ENCODE measurements at places on chromosomes 3 and 15. TPM values are rescaled to one million over a fixed set of nuclear protein-coding genes. Genes with fewer than 3 reads are reported as not detected.

SAMD7 gene
- not detected for total RNA-seq

- no peaks in the 10 kb centered on the region for H3K4me1 ChIP-seq
- H3K27ac ChIP-seq = no peak overlapping the region
- no peak overlapping the region for H3K4me3 ChIP-seq
These were observed 1044.6 kb upstream of the CFAP20DC start for GRCh38 chr3:60094392-60094947.

DAZL gene
- not detected for total RNA-seq

DNA sequence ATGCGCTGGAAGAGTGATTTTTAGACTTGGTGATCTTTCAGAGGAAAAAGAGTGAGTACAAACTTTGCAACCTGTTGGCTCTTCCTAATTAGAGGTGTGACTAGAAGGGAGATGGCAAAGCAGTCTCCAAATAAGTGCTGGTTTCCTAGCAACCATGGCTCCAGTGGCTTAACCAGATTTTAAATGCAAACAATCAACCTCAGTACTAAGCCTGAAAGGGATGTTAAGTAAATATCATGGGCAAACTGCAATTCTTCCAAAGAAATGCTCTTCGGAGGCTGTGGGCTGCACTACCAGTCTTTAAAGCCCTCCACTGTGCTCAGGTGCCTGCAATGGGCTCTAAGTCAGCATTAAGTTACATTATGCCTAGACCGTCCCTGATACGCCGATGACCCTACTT lies 678.1 kb upstream of the CCDC54 start:
- no peaks in the 10 kb centered on the region for H3K27me3 ChIP-seq
- DNase-seq = no peak
- H3K27ac ChIP-seq = no peak overlapping the region
- H3K4me1 ChIP-seq = no peaks in the 10 kb centered on the region
- no peak overlapping the region for H3K4me3 ChIP-seq
- H3K36me3 ChIP-seq = no peaks in the 10 kb centered on the region

CLRN1 gene
- total RNA-seq = not detected

- H3K4me1 ChIP-seq = no peaks in the 10 kb centered on the region
- no peak for DNase-seq
- no peaks in the 10 kb centered on the region for H3K36me3 ChIP-seq
- H3K27me3 ChIP-seq = no peaks in the 10 kb centered on the region
- no peak overlapping the region for H3K4me3 ChIP-seq
These were observed 88.8 kb upstream of the P3H2 start for GRCh38 chr3:190209533-190209932.

KLHL25 gene
- 21.0 TPM for total RNA-seq

CNTN6 gene
- total RNA-seq = under 0.01 TPM

All from breast epithelium (tissue), 4 donors.